ENCODE measurements at places on chromosomes 1 and 21.

- DNase-seq, result no peak
Observed at GRCh38 chr1:51473331-51474115, 45.5 kb downstream of the EPS15 start.

DNA sequence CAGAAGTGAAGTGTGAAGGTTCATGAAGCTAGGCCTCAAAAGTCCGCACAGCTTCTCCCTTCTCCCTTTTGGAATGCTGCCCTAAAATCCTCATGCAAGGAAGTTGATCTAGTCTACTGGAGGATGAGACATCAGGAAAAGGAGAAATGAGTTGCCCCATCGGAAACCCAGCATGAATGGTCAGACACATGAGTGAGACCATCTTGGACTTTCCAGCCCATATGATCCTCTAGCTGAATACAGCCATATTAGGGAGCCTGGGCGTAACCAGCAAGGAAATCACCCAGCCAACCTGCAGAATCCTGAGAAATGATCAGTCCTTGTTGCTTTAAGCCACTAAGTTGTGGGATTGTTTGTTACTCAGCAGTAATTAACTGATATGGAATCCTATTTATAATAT, 12.5 kb downstream of the DBT start:
- DNase-seq, result no peak

DNA sequence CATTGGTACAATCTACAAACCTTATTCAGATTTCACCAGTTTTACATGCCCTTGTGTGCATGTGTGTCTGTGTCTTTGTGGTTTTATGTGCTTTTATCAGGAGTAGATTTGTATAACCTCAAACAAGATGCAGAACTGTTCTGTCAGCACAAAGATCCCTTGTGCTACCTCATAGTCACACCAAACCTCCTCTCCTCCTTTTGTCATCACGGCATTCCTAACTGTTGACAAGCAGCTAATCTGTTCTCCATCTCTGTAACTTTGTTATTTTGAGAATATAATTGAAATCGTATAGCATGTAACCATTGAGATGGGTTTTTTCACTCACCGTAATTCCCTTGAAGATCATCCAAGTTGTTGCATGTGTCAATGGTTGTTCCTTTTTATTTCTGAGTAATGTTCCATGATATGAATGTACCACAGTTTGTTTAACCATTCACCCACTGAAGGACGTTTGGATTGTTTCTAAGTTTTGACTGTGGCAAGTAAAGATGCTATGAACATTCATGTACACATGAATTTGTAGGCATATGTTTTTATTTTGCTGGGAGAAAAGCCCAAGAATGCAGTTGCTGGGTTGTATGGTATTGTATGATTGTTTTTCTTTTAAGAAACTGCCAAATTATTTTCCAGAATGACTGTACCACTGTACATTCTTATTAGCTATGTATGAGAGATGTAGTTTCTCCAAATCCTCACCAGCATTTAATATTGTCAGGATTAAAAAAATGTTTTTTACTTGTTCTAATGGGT, 78.1 kb upstream of the B3GALT2 start:
- no peak for DNase-seq

DNA sequence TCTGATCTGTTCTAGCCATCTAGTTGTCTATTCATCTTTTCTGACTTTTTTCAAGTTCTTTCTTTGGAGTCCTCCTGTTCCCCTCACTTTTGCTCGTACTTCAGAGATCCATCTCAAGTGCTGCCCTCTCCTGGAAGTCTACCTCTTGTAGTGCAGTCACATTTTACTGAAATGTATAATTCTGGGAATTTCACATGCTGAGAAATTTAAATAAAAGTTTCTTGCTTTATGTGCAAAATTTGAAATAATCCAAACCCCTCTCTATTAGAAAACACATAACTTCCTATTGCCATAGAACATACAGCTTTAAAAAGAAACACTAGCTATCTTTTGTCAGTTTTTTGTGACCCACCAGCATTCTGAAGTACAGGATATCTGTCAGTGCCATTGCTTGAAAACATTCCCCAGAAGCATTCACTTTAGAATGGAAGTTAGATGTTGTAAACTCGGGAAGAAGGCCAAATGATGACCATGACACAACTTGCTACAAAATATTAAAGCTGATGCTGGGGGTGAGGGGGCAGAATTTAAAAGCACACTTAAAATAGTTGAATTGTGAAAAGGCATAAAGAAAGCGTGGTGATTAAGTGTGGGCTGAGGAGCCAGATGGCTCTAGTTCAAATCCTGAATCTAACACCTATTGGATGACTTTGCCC, 22.0 kb downstream of the RLF start:
- no peak for DNase-seq

Data from NCI-H526 treated with DMSO at 0.1 percent for 48 hours (cell line).